ENCODE measurements at places on chromosomes 13 and 19.

DNA sequence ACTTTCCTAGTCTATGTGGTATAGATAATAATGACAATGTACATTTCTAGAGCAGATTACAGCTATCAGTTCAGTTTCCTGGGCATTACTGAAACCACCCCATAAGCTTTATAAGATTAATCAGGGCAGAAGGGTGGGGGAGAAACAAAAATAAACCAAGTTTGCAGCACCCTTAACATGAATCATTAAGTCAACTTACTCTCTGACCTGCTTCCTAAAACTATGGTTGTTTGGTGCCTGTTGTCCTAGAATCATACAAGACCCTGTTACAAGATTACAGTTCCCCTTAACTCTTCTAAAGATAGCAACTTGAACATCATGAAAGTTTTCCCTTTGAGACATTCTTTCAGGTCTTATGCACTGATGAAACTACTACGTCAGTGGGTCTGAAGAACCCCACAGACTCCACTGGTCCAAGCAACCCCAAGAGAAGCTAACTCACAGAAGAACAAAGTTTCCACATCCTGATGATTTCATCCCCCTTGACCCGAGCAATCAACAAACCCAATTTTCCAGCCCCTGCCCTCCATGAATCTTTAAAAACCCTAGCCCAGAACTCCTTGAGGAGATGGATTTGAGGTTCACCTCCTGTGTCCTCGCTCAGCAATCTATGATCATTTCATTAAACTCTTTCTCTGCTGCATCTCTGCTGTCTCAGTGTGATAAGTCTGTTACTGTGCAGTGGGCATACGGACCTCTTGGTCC lies 336.5 kb downstream of the FOXO1 start:
- H3K4me1 ChIP-seq, result no peaks in the 10 kb centered on the region
- no peaks in the 10 kb centered on the region for H3K36me3 ChIP-seq
- H3K27me3 ChIP-seq, result no peaks in the 10 kb centered on the region
- DNase-seq, result no peak
- H3K4me3 ChIP-seq, result no peak overlapping the region

DNA sequence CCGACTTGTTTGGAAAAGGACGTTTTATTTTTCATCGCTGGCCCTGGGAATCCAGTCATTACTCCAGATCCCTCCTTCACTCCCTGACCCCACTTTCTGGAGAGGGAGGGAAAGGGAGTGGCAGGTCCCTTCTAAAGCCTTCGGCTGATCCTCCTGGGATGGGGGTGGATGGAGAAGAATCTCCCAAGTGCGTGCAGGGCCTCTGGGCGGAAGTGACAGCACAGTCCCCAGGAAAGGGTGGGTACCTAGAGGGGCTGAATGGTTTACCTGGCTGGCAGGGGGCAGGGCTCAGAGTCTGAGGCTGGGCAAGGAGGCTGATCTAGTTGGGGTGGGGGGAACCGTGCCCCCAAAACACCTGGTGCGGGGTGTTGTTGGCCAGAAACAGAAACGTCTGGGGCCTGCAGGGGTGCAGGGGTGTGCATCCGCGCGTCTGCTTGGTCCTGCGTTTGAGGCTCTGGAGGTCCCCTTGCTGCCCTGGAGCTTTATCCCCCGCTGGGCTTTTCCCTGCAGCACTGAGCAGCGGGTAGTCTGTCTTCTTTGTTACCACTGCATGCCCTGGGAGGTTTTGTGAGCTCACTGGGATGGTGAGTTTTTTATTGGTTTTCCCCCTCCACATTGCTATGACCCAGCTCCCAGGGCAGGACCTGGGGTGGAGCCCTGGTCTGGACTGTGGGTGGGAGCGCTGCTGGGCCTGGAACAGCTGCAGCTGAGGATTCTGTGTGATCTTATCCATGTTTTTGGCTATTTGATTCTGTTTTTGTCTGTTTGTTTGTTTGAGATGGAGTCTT lies 3.0 kb upstream of the ZNF628 start:
- no peaks in the 10 kb centered on the region for H3K36me3 ChIP-seq
- H3K27me3 ChIP-seq, result no peaks in the 10 kb centered on the region
- H3K4me1 ChIP-seq, result peaks cover 14% of the 10 kb centered on the region
- H3K27ac ChIP-seq, result no peak overlapping the region
- DNase-seq, result no peak

GRCh38 chr19:49831592-49831991 lies 13.5 kb downstream of the MED25 start:
- DNase-seq, result no peak
- no peaks in the 10 kb centered on the region for H3K27me3 ChIP-seq
- peaks cover 59% of the 10 kb centered on the region for H3K36me3 ChIP-seq
- H3K4me3 ChIP-seq, result no peak overlapping the region
- H3K27ac ChIP-seq, result no peak overlapping the region
- H3K4me1 ChIP-seq, result no peaks in the 10 kb centered on the region

- no peaks in the 10 kb centered on the region for H3K4me1 ChIP-seq
- H3K4me3 ChIP-seq, result no peak overlapping the region
- no peak overlapping the region for H3K27ac ChIP-seq
- H3K27me3 ChIP-seq, result no peaks in the 10 kb centered on the region
These were observed 62.9 kb upstream of the KLHL1 start for GRCh38 chr13:70171151-70171550.

- H3K27ac ChIP-seq, result no peak overlapping the region
- peaks cover 8% of the 10 kb centered on the region for H3K4me1 ChIP-seq
- H3K27me3 ChIP-seq, result peaks cover under 1% of the 10 kb centered on the region
- no peak overlapping the region for H3K4me3 ChIP-seq
- H3K36me3 ChIP-seq, result no peaks in the 10 kb centered on the region
- no peak for DNase-seq
These were observed 226.5 kb downstream of the MYO16 start for GRCh38 chr13:108855737-108856387.

DNA sequence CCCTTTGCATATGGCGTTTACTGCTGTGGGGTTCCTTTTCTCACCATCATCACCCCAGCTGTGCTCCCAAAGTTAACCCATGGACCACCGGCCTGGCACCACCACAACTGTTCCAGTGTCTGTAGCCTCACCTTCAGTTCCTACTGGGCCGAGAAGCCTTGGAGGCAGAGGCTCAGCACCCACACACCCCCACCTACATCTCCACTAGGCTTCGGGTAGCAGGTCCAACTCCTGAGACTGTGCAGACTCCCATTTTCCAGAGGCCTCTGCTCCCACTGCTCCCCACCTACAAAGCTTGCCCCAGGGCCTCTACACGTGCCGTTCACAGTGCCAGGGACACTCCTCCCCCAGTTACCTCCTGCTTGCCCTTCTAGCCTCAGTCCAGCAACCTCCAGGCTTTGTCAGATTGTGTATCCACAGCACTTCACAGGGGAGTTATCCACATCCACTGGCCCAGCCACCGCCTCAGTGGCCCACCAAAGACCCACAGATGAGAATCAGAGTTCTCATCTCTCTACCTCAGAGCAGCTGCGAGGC lies 14.1 kb downstream of the SLC27A5 start:
- H3K4me1 ChIP-seq, result peaks cover 5% of the 10 kb centered on the region
- H3K4me3 ChIP-seq, result no peak overlapping the region
- peak overlapping the region; percentile 53 for H3K27ac ChIP-seq
- DNase-seq, result no peak

GRCh38 chr13:48844676-48845075 lies 131.0 kb upstream of the FNDC3A start:
- no peak overlapping the region for H3K4me3 ChIP-seq
- H3K4me1 ChIP-seq, result no peaks in the 10 kb centered on the region
- no peaks in the 10 kb centered on the region for H3K36me3 ChIP-seq
- no peak for DNase-seq
- no peak overlapping the region for H3K27ac ChIP-seq
- no peaks in the 10 kb centered on the region for H3K27me3 ChIP-seq

GRCh38 chr19:19050731-19051130 lies 13.1 kb upstream of the SLC25A42 start:
- DNase-seq, result no peak
- no peaks in the 10 kb centered on the region for H3K4me1 ChIP-seq
- no peak overlapping the region for H3K27ac ChIP-seq
- peaks cover 45% of the 10 kb centered on the region for H3K36me3 ChIP-seq
- no peak overlapping the region for H3K4me3 ChIP-seq

GRCh38 chr19:34766386-34766785 lies 6.6 kb downstream of the ZNF599 start:
- DNase-seq, result no peak
- H3K4me3 ChIP-seq, result no peak overlapping the region
- H3K36me3 ChIP-seq, result no peaks in the 10 kb centered on the region
- H3K4me1 ChIP-seq, result no peaks in the 10 kb centered on the region
- no peaks in the 10 kb centered on the region for H3K27me3 ChIP-seq
- H3K27ac ChIP-seq, result no peak overlapping the region

GRCh38 chr13:42331009-42331408 lies 59.1 kb downstream of the AKAP11 start:
- H3K27ac ChIP-seq, result no peak overlapping the region
- H3K4me1 ChIP-seq, result no peaks in the 10 kb centered on the region
- no peaks in the 10 kb centered on the region for H3K27me3 ChIP-seq
- no peak for DNase-seq
- no peak overlapping the region for H3K4me3 ChIP-seq
- H3K36me3 ChIP-seq, result no peaks in the 10 kb centered on the region

- peaks cover 26% of the 10 kb centered on the region for H3K4me1 ChIP-seq
- peak; percentile 86 for DNase-seq
- H3K36me3 ChIP-seq, result no peaks in the 10 kb centered on the region
- H3K27ac ChIP-seq, result peak overlapping the region; percentile 18
- H3K27me3 ChIP-seq, result no peaks in the 10 kb centered on the region
These were observed 95.7 kb downstream of the ARHGEF7 start for GRCh38 chr13:111210544-111211469.

GRCh38 chr19:31519256-31519655 lies 170.0 kb upstream of the TSHZ3 start:
- DNase-seq, result no peak
- H3K27ac ChIP-seq, result no peak overlapping the region
- H3K4me1 ChIP-seq, result no peaks in the 10 kb centered on the region
- no peak overlapping the region for H3K4me3 ChIP-seq
- H3K36me3 ChIP-seq, result no peaks in the 10 kb centered on the region

DNA sequence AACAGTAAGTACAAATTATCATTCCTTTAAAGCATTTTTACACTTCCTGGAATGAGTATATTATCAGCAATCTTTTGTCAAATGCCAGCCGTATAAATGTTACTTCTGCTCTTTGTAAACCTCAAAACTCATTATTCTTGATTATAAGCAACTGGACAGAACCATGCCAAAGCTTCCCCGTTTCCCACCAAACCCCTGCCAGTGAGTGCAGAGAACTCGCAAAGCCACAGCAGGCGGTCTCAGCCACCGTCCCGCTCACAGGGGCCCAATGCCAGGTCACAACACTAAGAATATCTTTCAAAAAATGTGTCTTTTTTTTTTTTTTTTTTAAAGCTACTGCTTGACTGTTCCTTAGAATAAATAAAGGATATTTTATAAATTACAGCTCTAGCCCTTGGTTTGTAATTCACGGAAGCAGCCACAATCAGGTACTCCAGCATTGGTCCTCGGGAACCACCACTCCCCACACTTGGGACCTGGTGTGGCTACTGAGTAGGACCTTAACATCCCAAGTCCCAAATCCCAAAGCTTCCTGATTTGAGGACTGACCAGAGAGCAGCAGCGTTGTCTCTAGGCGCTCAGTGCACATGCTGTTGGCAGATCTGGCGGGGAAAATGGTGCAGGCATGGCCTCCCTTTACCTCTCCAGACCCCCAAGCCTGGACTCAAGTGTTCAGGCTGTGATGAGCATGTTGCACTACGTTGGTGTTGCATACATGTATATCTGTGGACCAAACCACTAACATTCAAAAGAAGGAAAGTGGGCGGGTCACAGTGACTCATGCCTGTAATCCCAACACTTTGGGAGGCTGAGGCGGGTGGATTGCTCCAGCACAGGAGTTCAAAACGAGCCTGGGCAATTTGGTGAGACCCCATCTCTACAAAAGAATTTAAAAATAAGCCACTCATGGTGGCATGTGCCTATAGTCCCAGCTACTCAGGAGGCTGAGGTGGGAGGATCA lies 19.0 kb downstream of the KCTD15 start:
- H3K27me3 ChIP-seq, result no peaks in the 10 kb centered on the region
- H3K4me1 ChIP-seq, result peaks cover 5% of the 10 kb centered on the region
- peak; percentile 17 for DNase-seq
- H3K4me3 ChIP-seq, result no peak overlapping the region
- H3K27ac ChIP-seq, result no peak overlapping the region

DNA sequence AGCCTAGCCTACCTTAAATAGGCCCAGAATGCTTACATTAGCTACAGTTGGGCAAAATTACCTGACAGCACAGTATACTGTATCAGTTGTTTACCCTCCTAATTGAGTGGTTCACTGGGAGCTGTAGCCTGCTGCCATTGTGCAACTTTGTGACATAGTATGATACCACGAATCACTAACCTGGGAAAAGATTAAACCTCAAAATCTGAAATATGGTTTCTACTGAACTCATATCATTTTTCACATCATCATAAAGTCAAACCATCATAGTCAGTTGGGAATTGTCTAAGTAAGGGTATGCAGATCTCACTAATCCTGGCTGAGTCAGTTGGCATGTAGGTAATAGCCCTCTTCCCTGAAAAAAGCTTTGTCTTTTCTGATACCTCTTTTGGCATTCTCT lies 9.2 kb downstream of the PAN3 start:
- H3K27ac ChIP-seq, result no peak overlapping the region
- no peak overlapping the region for H3K4me3 ChIP-seq
- no peak for DNase-seq
- H3K27me3 ChIP-seq, result no peaks in the 10 kb centered on the region

- no peaks in the 10 kb centered on the region for H3K27me3 ChIP-seq
- H3K36me3 ChIP-seq, result no peaks in the 10 kb centered on the region
- no peaks in the 10 kb centered on the region for H3K4me1 ChIP-seq
- no peak for DNase-seq
These were observed 12.2 kb upstream of the TTYH1 start for GRCh38 chr19:54403054-54403453.

DNA sequence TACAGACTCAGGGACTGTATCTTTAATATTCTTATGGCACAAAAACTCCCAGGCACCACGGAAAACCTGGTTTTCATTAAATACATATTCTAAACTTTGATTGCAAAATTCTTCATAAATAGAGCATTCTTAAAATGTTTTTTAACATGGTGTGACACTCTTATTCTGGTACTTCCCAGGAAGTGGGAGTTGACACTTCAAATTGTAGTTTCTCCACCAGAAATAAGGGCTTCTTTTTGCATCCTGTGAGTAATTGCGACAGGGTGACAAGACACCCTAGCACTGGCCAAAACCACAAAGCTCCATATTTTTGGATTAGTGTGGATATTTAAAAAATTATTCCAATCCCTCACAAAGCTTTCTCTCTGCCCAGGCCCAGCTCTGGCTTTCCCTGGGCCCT lies 43.6 kb upstream of the MTIF3 start:
- no peak overlapping the region for H3K4me3 ChIP-seq
- no peaks in the 10 kb centered on the region for H3K4me1 ChIP-seq
- DNase-seq, result no peak
- no peaks in the 10 kb centered on the region for H3K27me3 ChIP-seq
- no peak overlapping the region for H3K27ac ChIP-seq
- H3K36me3 ChIP-seq, result no peaks in the 10 kb centered on the region

GRCh38 chr13:93183302-93183701 lies 43.3 kb upstream of the GPC6 start:
- H3K4me3 ChIP-seq, result no peak overlapping the region
- H3K27ac ChIP-seq, result no peak overlapping the region
- no peaks in the 10 kb centered on the region for H3K4me1 ChIP-seq
- H3K27me3 ChIP-seq, result no peaks in the 10 kb centered on the region
- H3K36me3 ChIP-seq, result no peaks in the 10 kb centered on the region

- no peak overlapping the region for H3K4me3 ChIP-seq
- peaks cover 9% of the 10 kb centered on the region for H3K4me1 ChIP-seq
- H3K36me3 ChIP-seq, result no peaks in the 10 kb centered on the region
- H3K27me3 ChIP-seq, result no peaks in the 10 kb centered on the region
- no peak for DNase-seq
These were observed 2.0 kb downstream of the EVI5L start for GRCh38 chr19:7832009-7832408.

Measured in A673 (cell line).